ENCODE measurements at places on chromosomes 7 and 10. TPM values are rescaled to one million over a fixed set of nuclear protein-coding genes. Genes with fewer than 3 reads are reported as not detected.

Gene RBP3
- total RNA-seq: not detected

Gene CCDC146
- 3.6 TPM for total RNA-seq

GRCh38 chr7:109893231-109893630, 1197.7 kb upstream of the LRRN3 start:
- no peaks in the 10 kb centered on the region for H3K36me3 ChIP-seq
- DNase-seq: no peak
- H3K27ac ChIP-seq: no peak overlapping the region
- H3K27me3 ChIP-seq: no peaks in the 10 kb centered on the region

GRCh38 chr7:101563198-101563901, 65.7 kb downstream of the MYL10 start:
- no peaks in the 10 kb centered on the region for H3K4me1 ChIP-seq
- DNase-seq: no peak
- H3K27ac ChIP-seq: no peak overlapping the region
- H3K4me3 ChIP-seq: no peak overlapping the region

DNA sequence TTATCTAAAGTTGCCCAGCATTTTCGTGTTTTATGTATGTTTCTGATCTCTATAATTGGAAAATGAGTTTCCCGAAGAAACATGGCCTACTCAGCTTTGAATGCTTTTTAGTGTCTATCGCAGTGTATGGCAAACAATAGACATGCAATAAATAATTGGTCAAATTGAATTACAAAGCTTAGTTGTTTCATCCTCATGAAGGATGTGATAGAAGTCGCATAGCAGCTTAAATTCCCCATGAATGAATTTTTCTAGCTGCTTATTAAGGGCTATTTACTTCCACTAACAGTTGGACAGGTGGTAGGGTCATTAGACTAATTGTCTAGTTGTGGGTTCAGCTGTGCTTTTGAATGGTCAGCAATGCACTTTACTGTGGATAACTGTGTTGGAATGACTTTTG, 467.3 kb upstream of the MBL2 start:
- H3K36me3 ChIP-seq: no peaks in the 10 kb centered on the region
- no peak overlapping the region for H3K4me3 ChIP-seq
- H3K27me3 ChIP-seq: no peaks in the 10 kb centered on the region
- no peak for DNase-seq

Gene ACHE
- 1.8 TPM for total RNA-seq

DNA sequence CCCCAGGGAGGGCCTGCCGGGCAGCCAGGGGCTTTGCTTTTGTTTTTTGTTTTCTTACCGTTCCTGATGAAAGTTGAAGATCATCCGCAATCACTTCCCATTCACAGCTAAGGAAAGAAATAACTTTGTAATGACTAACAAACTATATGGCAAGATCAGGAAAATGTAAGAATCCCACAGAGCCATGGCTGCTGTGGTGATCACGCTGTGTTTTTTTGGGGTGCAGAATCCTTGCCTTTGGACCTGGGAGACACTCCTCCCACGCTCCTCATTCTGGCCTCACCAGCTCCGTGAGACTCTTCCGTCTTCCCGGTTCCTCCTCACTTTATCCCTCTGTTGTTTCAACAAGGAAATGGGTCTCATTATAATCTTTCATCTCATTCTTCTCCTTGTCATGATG, 443.0 kb upstream of the MGMT start:
- H3K36me3 ChIP-seq: no peaks in the 10 kb centered on the region
- H3K4me3 ChIP-seq: no peak overlapping the region
- H3K27ac ChIP-seq: no peak overlapping the region
- H3K27me3 ChIP-seq: no peaks in the 10 kb centered on the region

- no peak overlapping the region for H3K27ac ChIP-seq
- H3K36me3 ChIP-seq: no peaks in the 10 kb centered on the region
- no peaks in the 10 kb centered on the region for H3K27me3 ChIP-seq
- DNase-seq: no peak
These were observed 202.4 kb upstream of the HABP2 start for GRCh38 chr10:113350311-113351040.

GRCh38 chr7:77771901-77772300, 26.3 kb downstream of the TMEM60 start:
- H3K27ac ChIP-seq: no peak overlapping the region
- DNase-seq: no peak
- H3K4me1 ChIP-seq: no peaks in the 10 kb centered on the region
- H3K4me3 ChIP-seq: no peak overlapping the region
- no peaks in the 10 kb centered on the region for H3K27me3 ChIP-seq

DNA sequence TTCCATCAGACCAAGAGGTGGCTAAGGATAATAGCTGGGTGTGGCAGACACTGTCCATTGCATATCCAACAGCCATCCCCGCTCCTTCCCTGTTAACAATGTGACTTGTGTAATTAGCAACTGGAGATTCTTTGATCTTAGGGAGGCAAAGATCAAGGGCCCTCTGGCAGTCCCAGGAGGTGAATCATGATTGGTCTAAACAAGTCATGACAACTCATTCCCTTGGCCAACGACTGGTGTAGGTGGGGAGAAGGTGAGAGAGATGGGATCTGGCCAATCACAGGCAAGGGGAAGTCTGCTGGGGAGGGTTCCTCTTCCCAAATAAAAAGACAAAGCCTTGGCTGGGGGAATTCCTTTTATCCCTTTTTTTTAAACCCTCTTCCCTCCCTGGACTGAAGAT, 46.2 kb upstream of the COMTD1 start:
- H3K4me1 ChIP-seq: peaks cover 21% of the 10 kb centered on the region
- no peak for DNase-seq
- no peaks in the 10 kb centered on the region for H3K27me3 ChIP-seq
- no peaks in the 10 kb centered on the region for H3K36me3 ChIP-seq

Gene CALN1
- not detected for total RNA-seq

Gene EPO
- total RNA-seq: not detected

DNA sequence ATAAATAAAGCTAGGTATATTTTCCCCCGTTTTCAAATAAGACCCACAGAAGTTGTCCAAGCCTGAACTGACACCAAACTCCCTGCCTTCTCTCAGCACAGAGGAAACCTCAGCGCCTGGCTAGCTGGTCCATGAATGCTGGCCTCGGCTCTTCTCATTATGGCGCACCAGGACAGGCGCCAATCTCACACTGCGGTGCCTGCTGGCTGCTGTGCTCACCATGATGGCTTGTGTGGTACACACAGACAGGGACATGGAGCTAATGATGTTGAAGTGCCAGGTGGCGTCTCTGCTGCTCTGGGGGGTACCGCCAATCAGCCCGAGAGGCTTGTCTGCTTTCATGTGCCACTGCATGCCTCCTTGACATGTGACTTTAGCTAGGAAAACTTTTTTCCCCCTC, 43.2 kb upstream of the USP6NL start:
- no peak overlapping the region for H3K4me3 ChIP-seq
- DNase-seq: no peak
- no peaks in the 10 kb centered on the region for H3K27me3 ChIP-seq
- no peaks in the 10 kb centered on the region for H3K36me3 ChIP-seq
- H3K27ac ChIP-seq: no peak overlapping the region

- H3K4me3 ChIP-seq: no peak overlapping the region
- no peaks in the 10 kb centered on the region for H3K4me1 ChIP-seq
- H3K27ac ChIP-seq: no peak overlapping the region
- no peaks in the 10 kb centered on the region for H3K27me3 ChIP-seq
- no peaks in the 10 kb centered on the region for H3K36me3 ChIP-seq
These were observed 600.9 kb upstream of the NRP1 start for GRCh38 chr10:33935350-33935749.

Gene IFIT3
- total RNA-seq: 27.2 TPM

GRCh38 chr7:84857336-84857735, 329.5 kb downstream of the SEMA3D start:
- H3K27me3 ChIP-seq: no peaks in the 10 kb centered on the region
- no peak overlapping the region for H3K27ac ChIP-seq
- no peaks in the 10 kb centered on the region for H3K36me3 ChIP-seq
- no peaks in the 10 kb centered on the region for H3K4me1 ChIP-seq

- H3K36me3 ChIP-seq: no peaks in the 10 kb centered on the region
- no peak for DNase-seq
- H3K27me3 ChIP-seq: no peaks in the 10 kb centered on the region
- no peak overlapping the region for H3K27ac ChIP-seq
- no peaks in the 10 kb centered on the region for H3K4me1 ChIP-seq
- H3K4me3 ChIP-seq: no peak overlapping the region
These were observed 982.1 kb downstream of the NRG3 start for GRCh38 chr10:82856957-82857613.

DNA sequence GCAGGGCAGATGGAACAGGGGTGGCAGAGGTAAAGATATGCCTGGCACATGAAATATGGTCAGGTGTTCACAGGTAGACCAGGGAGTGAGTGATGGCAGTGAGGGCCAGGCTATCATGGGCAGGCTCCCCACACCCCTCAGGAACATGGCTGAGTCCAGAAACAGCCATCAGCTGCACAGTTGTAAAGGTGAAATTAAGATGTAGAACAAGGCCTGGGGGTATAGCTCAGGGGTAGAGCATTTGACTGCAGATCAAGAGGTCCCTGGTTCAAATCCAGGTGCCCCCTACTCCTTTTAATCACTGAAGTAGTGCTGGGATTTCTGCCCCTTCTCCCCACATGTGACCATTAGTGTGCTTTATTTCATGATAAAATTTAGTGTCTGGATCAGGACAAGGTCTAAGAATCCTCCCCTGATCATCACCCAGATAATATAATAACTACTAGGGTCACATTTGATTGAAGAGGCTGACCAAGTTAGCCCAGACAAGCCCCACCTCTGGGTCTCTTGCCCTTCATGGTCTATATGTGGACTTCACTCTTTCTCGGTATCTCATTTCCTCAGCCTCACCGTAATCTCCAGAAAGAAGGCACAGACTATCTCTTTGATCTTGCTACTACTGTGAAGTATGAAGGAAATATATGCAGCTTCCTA, 69.0 kb downstream of the ZNF783 start:
- H3K27me3 ChIP-seq: no peaks in the 10 kb centered on the region
- no peaks in the 10 kb centered on the region for H3K36me3 ChIP-seq
- DNase-seq: no peak
- no peak overlapping the region for H3K27ac ChIP-seq
- H3K4me1 ChIP-seq: no peaks in the 10 kb centered on the region

Gene DPP6
- total RNA-seq: 1.1 TPM

- H3K4me3 ChIP-seq: no peak overlapping the region
- peaks cover 12% of the 10 kb centered on the region for H3K4me1 ChIP-seq
- H3K27me3 ChIP-seq: no peaks in the 10 kb centered on the region
- no peak for DNase-seq
- no peak overlapping the region for H3K27ac ChIP-seq
- H3K36me3 ChIP-seq: no peaks in the 10 kb centered on the region
These were observed 23.5 kb downstream of the VKORC1L1 start for GRCh38 chr7:65896279-65896870.

Gene STRIP2
- total RNA-seq: 5.2 TPM

- no peaks in the 10 kb centered on the region for H3K27me3 ChIP-seq
- no peak overlapping the region for H3K4me3 ChIP-seq
- peaks cover 57% of the 10 kb centered on the region for H3K36me3 ChIP-seq
- H3K4me1 ChIP-seq: no peaks in the 10 kb centered on the region
- H3K27ac ChIP-seq: no peak overlapping the region
These were observed 113.7 kb downstream of the TRRAP start for GRCh38 chr7:98992076-98992475.

GRCh38 chr7:5337047-5337446, 54.3 kb downstream of the SLC29A4 start:
- H3K27ac ChIP-seq: no peak overlapping the region
- no peak overlapping the region for H3K4me3 ChIP-seq
- H3K36me3 ChIP-seq: peaks cover 98% of the 10 kb centered on the region
- H3K4me1 ChIP-seq: no peaks in the 10 kb centered on the region
- no peaks in the 10 kb centered on the region for H3K27me3 ChIP-seq

Gene ENKUR
- 0.44 TPM for total RNA-seq

DNA sequence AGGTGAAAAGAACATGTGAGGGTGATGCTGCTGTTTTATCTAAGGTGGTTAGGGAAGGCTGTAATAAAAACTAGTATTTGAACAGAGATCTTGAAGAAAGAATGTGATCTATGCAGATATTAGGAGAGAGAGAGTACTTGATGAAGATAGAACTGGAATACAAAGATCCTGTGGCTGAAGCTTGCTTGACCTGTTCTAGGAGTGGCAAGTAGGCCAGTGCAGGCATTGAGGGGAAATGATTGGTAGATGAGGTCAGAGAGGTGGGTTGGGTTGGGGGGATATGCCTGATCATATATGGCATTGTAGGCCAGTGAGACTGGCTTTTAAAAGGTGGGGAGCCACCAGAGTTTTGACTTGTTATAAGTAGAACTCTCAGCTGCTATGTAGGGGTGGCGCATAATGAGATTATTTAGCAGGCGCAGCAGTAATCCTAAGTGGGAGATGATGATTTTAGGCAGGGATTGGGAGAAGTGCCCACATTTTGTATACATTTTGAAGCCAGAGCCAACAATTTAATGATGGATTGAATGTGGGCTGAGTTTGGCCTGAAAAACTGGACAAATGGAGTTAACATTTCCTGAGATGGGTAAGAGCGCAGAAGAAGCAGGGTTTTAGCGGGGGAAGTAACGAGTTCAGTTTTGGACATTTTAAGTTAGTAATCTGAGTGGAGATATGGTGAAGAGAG, 8.2 kb downstream of the CCSER2 start:
- H3K4me1 ChIP-seq: peaks cover 33% of the 10 kb centered on the region

Gene ORC5
- total RNA-seq: 12.8 TPM

DNA sequence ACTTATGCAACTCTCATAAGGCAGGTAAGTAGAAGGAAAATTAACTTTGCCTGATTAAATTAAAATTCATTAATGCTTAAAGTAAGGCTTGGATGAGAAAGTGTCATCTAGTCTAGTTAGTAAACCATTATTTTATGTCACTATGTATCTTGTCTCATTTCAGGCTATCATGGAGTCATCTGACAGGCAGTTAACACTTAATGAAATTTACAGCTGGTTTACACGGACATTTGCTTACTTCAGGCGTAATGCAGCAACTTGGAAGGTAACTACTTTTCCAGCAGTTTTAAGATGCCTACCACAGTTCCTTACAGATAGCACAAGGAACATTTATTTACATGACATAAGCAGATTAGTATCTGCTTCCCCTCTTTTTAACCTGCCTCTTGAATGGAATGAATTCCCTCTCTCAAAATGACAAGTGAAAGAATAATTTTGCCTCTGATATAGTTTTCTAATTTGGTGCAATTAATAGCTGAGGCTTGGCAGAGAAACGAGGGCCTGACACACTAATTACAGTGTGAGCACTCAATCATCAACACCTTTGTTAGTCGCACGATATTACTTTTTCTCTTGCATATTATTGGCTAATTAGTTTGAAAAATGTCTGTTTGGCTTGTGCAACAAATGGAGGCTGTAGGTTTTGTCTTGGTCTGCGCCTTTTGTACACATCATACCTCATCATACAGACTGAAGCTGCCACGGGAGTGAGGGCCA, 245.0 kb downstream of the FOXP2 start:
- no peaks in the 10 kb centered on the region for H3K27me3 ChIP-seq
- no peak for DNase-seq
- H3K27ac ChIP-seq: no peak overlapping the region
- no peak overlapping the region for H3K4me3 ChIP-seq
- H3K36me3 ChIP-seq: no peaks in the 10 kb centered on the region

Gene AKR1C3
- 136 TPM for total RNA-seq
